ENCODE measurements at places on chromosomes 13 and 19.

GRCh38 chr13:49251326-49251725 lies 3.6 kb downstream of the CDADC1 start:
- no peak for DNase-seq

DNA sequence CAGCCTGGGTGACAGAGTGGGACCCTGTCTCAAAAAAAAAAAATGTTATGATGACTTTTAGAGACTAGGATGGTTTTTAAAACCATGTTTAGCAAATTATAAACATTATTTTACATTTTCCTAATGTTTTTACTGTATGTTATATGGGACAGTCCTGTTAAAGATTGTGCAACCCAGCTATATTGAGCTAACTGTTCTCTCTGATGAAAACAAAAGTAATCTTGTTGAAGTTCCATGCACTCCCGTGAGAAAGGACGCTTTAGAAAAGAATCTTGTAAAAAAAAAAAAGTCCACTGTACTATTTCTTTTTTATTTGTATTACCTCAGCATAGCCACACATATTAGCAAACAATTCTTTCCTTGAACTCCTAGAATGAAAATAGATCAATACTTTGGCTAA lies 451.2 kb downstream of the DCT start:
- no peak for DNase-seq

- no peak for DNase-seq
Observed at GRCh38 chr19:32873247-32873959, 3.8 kb upstream of the SLC7A9 start.

GRCh38 chr13:99723878-99724277 lies 222.6 kb downstream of the TM9SF2 start:
- DNase-seq: no peak

GRCh38 chr13:56066321-56066720 lies 1074.4 kb upstream of the PRR20A start:
- DNase-seq: no peak

DNA sequence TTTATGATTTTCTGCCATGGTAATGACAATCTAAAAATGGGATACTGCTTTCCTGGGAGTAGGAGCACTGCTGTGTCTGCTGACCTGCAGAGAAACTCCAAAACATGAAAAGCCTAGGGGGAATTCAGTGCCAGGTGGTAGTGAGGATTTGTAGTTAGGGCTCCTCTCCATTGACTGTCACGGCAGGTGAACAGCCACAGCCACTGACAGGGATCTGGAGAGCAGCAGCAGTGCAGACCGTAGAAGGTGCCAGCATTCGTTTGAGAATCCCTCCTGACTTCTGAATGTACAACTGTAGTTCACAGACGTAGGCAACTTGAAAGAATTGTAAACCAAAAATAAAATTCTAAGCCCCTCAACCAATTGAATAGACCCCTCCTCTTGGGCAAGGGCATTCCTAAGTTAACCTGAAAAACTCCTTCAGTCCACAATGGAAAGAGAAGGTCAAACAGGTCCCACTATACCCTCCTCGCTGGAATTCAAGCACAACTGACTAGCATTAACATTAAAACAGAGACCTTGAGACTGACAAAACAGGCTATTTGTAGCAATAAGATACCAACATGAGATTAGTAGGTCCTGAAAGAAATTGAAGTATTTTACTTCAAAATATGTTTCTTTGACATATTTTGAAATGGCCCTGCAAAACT lies 1328.8 kb downstream of the OLFM4 start:
- DNase-seq: no peak

- DNase-seq: no peak
Observed at GRCh38 chr13:39266426-39266825, 228.2 kb downstream of the NHLRC3 start.

DNA sequence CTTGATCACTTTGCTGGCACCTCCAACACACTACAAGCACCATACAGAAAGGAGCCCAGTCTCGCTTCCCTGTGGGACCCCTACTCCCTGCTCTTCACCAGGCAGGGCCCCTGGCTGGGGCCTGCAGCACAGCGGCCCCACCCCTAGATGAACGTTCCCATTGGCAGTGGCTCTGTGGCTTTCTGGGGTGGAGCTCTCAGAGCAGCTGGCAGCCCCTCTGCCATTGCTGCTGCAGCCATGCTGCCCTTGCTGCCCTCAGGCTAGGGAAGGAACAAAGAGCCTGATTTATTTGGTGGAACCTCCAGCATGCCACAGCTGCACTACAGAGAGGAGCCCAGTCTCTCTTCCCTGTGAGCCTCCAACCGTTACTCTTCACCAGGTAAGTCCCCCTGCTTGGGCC lies 5.8 kb downstream of the SIGLEC6 start:
- no peak for DNase-seq

DNA sequence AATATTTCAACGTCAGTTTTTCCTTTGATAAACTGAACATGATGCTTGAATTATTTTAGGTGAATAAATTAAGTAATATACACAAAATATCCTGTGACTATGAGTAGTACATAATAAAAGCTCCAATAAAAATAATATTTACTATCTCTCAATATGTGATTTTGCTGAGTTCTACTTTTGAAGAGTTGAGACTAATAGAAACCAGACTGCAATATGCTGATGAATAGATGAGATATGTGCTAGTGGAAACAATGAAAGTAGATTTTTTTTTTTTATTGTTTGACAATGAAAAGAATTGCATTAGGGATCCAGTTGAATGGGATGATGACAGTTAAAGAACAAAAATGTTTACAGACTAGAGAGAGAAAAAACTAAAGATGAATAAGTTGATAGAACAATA lies 16.4 kb upstream of the PCDH20 start:
- DNase-seq: no peak

- DNase-seq: no peak
Observed at GRCh38 chr19:3252650-3253049, 28.2 kb downstream of the CELF5 start.

GRCh38 chr19:498977-499623 lies 2.8 kb downstream of the MADCAM1 start:
- DNase-seq: no peak

- DNase-seq: no peak
Observed at GRCh38 chr13:97946951-97947588, 6.4 kb upstream of the IPO5 start.

DNA sequence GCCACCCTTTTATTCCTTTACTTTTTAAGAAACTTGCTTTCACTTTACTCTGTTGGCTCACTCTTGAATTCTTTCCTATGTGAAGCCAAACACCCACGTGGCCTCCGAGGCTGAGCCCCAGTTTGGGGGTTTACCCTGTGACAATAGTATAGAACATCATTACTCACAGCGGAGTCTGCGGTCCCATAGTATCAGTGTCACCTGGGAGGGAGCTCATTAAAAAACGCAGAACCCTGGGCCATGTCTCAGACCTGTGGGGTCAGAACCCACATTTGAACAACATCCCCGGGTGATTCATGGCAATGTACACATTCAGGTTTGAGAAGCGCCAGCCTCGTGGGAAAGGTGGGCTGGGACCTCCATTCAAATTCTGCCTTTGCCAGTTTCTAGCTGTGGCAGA lies 36.0 kb upstream of the UBL3 start:
- no peak for DNase-seq

GRCh38 chr13:46963904-46964303 lies 67.1 kb upstream of the HTR2A start:
- DNase-seq: no peak

DNA sequence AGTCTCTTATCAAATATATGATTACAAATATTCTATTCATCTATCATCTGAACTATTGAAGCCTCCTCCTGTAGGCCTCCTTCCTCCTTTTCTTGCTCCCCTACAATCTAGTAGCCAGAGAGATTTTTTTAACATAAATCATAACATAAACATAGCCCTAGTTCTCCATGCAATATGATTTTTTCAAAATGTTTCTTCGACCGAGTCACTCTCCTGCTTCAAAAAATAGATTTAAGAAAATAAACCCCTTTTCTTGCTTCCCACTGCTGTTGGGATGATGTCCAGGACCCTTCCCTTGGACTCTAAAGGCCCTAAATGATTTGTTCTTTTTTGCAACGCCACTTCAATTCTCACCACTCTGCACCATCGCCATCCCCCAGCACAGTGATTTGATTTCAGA lies 319.7 kb upstream of the TSHZ3 start:
- no peak for DNase-seq

- no peak for DNase-seq
Observed at GRCh38 chr13:109693213-109693612, 93.2 kb downstream of the IRS2 start.

DNA sequence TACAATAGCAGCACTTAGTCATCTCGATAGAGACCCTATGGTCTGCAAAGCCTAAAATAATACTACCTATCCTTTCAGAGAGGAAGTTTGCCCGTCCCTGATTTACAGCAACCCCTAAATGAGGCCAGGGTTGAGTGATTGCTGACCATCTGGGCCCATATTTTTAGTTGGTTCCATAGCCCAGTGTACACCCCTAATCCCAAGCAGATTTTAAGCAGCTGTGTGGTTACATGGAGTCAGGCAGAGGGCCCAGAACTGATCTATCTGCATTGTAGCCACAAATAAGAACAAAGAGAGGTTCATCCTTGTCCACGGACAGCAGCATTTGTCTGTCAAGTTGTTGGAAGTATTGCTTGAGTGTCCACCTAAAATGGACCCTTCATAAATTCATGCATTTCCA lies 148.2 kb downstream of the DCT start:
- no peak for DNase-seq

GRCh38 chr19:46753420-46754155 lies 7.3 kb upstream of the STRN4 start:
- no peak for DNase-seq

DNA sequence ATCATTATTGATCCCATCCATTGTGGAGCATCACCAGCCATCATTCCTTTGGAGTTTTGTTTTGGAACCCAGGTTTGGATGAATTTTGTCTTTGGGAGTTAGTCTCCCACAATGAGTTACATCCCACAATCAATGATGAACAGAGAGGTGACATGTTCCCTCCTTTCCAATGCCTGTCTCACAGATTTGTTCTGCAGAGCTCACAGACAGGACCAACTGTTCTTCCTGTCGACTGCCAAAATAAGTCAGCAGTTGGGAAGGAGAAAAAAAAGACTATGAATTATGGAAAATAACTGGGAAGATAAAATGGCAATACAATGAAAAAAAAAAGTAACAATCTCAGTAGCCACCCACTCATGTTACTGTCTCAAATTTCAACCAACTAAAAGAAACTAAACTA lies 489.1 kb downstream of the MYO16 start:
- no peak for DNase-seq

Measured in NCI-H1417 treated with DMSO at 0.1 percent for 48 hours (cell line).